Activated CD4-positive, alpha-beta memory T cell treated with anti-CD3 and anti-CD28 coated beads, Interleukin-2, amount 10 ng/mL, durations not matched to agents 7 days and 5 days (primary cell): ENCODE measurements at places on chromosomes 1 and 21. TPM values are rescaled to one million over a fixed set of nuclear protein-coding genes. Genes with fewer than 3 reads are reported as not detected.

PGLYRP3 gene
- total RNA-seq: not detected

- DNase-seq: no peak
These were observed 242.6 kb downstream of the PTPRU start for GRCh38 chr1:29478879-29479278.

- peak; percentile 48 for DNase-seq
These were observed 285.3 kb downstream of the CAMTA1 start for GRCh38 chr1:7070389-7071029.

KLHDC7A gene
- not detected for total RNA-seq

- no peak for DNase-seq
These were observed 63.5 kb downstream of the ATP1A1 start for GRCh38 chr1:116436611-116436970.

DNA sequence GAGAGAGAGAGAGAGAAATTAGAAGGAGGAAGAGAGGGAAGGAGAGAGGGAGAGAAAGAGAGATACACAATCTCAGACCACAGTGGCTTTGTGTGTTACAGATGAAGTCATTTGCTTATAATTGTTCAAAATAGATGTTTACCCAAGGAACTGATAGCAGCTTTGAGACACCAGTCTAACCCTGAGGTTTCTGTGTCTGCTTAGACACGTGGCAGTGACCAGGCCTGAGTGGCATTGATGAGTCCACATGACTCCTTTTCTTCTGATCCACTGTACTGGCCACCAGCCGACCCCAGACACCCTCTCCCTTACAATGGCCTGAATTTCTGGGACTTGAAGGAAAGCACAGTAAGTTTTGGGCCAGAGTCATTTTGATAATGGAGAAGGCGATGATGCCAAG is 104.9 kb downstream of the DUSP10 start:
- no peak for DNase-seq

- DNase-seq: no peak
These were observed 28.5 kb upstream of the LCE5A start for GRCh38 chr1:152481869-152482664.

GRCh38 chr1:30879126-30879786 is 29.3 kb downstream of the SDC3 start:
- DNase-seq: no peak

- no peak for DNase-seq
These were observed 98.4 kb upstream of the BMP8A start for GRCh38 chr1:39392851-39393573.

GRCh38 chr1:110668549-110668948 is 6.2 kb downstream of the KCNA3 start:
- DNase-seq: peak; percentile 25

DNA sequence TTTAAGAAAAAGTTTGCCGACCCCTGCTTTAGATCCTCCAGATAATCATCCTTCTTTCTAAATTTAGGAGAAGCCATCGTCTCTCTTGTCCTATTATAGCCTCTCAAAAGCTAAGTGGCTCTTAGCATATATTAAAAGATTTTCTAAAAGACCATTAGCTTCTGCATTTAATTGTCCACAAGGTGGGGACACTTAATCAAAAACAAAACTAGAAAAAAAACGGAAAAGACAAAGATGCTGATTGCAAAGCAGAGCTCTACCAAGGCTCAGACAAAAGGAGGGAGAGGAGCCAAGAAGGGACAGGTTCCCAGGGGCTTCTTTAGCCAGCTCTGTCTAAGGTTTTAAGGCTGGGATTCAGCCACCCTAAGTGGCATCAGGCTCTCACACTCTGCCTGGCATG is 128.3 kb upstream of the HMGB4 start:
- DNase-seq: no peak

DNA sequence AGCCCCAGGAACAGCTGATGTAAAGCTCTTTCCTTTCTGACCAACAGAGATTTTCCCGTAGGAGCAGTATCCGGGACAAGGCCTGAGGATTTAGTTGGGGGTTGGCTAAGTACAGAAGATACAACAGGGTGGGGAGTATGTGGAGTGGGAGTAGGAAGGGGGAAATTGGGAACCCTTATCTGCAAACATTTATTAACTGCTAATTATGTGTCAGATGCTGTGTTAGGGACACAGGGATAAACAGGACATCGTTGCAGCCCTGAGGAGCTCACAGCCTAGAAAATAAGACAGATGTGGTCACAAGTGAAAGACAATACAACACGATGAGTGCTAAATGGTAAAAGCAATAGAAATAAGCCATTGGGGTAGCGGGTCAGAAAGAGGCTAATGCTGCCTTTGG is 12.0 kb downstream of the CD84 start:
- no peak for DNase-seq

PDPN gene
- not detected for total RNA-seq

FAM151A gene
- total RNA-seq: not detected

TTC22 gene
- total RNA-seq: 20.9 TPM

DNA sequence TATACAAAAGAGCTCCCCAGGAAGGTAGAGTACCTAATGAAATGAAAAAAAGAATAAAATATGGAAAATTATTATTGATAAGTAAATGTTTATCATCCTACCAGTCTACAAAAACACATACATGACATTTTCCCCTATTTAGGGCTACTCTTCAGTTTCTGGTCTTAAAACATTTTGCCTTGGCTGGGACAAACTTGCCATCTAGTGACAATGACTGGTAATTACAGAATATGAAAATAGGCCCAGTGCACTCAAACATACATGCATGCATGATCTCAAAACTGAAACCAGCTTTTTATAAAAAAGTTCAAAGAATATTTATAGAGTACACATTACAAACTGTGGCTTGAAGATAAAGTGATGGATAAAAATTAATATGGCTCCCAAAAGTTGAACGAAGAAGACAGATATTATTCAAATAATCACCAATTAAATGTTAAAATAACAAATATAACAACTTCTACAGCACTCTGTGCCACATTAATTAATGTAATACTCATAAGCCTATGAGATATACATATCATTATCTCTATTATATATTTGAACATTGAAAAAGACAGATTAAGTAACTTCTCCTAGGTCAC is 10.5 kb upstream of the RNPC3 start:
- no peak for DNase-seq

DNA sequence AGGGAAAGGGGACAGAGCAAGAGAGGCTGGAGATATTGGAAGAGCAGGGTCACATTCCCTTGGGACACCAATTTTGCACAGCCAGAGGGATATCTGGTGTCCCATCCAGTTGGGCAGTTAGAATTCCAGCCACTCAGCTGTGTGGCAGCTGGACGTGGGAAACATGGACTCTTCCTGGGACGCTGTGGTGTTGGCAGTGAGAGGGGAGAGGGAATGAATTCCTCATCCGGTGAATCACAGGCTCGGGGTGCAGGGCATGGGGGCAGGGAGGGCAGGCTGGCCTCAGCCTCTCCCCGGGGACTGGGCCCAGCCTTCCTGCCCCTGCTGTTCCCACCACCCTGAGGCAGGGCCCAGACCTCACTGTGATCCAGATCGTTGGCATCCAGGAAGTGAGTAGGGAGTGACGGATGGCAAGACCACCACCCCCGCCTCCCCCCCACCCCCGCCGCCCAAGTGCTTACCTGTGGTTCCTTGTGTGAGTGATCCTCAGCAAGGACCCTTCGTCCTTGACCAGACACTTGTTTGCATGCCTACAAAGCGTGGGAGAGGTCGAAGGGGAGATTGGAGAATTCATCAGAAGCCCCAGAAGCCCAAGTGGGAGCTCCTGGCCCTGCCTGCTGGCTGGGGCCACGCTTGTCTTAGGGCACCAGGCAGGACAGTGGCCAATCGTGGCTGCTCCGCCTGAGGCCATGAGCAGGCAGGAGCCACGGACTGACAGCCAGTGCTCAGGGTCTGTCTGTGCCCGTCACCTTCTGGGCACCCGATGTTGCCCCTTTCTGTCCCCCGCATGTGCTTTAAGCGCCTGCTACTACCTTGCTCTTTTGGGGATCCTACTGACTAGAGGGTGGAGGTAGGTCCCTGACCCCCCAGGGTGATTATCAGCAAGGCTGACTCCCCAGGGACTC is 8.7 kb downstream of the WNT3A start:
- DNase-seq: no peak

GRCh38 chr1:222794656-222795474 is 20.0 kb upstream of the DISP1 start:
- DNase-seq: no peak

DNA sequence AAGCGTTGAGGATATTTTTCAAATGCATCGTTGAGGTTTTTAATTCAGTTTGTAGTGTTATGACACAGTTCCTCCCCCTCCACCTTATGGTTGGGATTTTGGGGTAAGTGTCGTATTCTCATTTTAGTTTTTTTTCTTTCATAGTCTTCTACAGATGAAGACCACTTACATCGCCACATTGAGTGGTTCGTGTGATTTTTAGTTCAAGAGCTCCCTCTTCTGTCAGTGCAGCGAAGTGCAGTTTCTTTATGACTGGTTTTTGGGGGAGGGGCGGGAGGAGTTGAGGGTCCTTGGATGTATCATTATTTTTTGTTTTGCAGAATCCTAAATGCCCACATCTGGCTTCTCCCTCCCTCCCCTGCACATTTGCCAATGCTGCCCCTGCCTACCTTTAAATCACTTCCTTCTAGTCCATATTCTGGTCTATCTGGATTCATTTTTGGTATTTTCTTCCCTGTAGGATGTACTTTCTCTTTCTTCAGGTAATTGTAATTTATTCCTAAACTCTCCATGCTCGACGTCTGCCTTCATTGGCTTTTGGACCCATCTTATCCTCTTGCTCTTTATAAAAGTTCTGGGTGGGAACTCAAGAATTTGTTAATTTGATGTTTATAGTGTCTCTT is 433.1 kb downstream of the CAMTA1 start:
- DNase-seq: peak; percentile 26

GRCh38 chr1:167612587-167613385 is 17.2 kb upstream of the RCSD1 start:
- no peak for DNase-seq

S100A5 gene
- 2.2 TPM for total RNA-seq

DNA sequence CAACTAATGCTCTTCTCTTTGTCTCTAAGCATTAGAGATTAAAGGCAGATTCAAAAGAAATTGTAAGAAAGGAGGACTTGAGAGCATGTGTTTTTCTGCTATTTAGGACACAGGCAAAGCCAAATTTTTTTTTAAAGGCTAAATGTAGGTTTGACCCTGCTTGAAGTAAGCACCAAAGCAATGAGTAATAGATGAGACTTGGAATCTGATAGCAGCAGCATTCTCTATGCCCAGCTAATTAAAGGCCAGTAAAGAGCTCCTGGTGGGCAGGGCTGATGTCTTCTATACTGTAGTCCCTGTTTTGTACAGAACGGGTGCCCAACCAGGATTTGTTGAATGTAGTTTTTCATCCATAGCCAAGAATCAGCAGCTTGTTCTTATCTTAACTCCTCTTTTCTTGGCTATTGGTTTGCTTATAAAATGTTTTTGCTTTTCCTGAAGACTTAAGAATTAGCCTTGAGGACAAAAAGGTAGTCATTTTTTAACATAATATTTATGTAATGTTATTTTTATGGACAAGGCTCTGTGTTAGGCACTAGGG is 179.6 kb downstream of the LMO4 start:
- no peak for DNase-seq

ELOVL1 gene
- 71.8 TPM for total RNA-seq

LYPD8 gene
- total RNA-seq: not detected

ZFP69B gene
- total RNA-seq: 5.4 TPM

FMN2 gene
- not detected for total RNA-seq

GRCh38 chr1:217953922-217954321 is 322.8 kb downstream of the SPATA17 start:
- no peak for DNase-seq

- no peak for DNase-seq
These were observed 881.5 kb downstream of the LTN1 start for GRCh38 chr21:28111151-28111619.

GRCh38 chr1:219553934-219554502 is 58.9 kb downstream of the ZC3H11B start:
- no peak for DNase-seq

DNA sequence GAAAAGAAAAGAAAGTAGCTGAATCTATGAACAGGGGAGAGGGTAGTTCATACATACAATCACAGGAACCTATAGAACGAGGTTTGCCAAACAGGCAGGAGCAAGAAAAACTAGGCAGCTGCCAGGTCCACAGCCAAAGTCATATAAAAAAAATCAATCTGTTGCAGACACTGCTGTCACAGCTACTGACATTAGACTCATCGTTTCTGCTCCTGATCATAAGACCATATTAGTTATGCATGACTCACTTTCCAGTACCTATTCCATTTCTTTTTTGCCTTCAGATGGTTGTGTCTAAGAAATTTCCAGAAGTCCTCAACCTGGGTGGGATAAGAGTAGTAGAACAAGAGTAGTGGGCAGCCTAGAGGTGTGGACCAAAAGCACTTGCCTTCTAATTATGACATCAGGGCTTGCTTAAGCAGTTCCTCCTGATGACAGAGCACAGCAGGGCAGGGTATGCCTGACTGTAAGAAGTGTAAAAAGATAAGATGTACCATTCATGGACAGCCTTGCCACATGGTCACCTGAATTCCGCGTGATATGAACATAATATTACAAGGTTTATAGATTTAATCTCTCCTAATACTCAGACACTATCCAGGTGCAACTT is 323.2 kb upstream of the SGIP1 start:
- no peak for DNase-seq

GRCh38 chr1:168623003-168623828 is 46.8 kb downstream of the XCL1 start:
- DNase-seq: no peak

KCNK2 gene
- not detected for total RNA-seq

DNA sequence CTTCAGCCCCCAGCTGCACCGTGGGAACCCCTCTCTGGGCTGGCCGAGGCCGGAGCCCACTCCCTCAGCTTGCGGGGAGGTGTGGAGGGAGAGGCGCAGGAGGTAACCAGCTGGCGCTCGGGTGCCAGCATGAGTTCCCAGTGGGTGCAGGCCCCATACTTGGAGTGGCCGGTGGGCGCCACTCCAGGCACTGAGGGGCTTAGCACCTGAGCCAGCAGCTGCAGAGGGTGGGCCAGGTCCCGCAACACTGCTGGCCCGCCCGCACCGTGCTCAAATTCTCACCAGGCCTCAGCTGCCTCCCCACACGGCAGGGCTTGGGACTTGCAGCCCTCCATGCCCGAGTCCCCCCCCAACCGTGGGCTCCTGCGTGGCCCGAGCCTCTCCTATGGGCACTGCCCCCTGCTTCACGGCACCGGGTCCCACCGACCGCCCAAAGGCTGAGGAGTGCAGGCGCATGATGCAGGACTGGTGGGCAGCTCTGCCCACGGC is 47.2 kb downstream of the LRRC53 start:
- no peak for DNase-seq

DNA sequence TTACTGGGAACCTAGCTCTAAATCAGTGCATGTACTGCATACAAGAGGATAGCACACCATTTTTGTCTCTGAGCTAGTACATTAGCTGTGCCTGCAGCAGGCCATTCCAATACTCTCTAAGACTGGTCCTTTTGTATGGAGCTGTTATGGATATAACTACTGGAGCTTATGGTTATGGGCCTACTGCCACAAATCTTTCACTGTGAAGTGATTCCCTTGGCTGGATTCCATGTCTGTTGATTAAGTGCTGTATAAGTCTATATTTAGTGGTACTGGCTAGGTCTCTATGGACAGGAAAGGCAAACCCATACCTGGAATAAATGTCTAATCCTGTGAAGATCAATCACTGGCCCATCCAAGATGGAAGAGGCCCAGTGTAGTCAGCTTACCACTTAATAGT is 12.0 kb downstream of the ZFYVE9 start:
- no peak for DNase-seq
